Activated CD8-positive, alpha-beta memory T cell treated with anti-CD3 and anti-CD28 coated beads for 1 hour (primary cell): ENCODE measurements at places on chromosomes 2 and 18.

GRCh38 chr2:186276909-186277308 lies 209.2 kb upstream of the ZC3H15 start:
- DNase-seq: no peak

DNA sequence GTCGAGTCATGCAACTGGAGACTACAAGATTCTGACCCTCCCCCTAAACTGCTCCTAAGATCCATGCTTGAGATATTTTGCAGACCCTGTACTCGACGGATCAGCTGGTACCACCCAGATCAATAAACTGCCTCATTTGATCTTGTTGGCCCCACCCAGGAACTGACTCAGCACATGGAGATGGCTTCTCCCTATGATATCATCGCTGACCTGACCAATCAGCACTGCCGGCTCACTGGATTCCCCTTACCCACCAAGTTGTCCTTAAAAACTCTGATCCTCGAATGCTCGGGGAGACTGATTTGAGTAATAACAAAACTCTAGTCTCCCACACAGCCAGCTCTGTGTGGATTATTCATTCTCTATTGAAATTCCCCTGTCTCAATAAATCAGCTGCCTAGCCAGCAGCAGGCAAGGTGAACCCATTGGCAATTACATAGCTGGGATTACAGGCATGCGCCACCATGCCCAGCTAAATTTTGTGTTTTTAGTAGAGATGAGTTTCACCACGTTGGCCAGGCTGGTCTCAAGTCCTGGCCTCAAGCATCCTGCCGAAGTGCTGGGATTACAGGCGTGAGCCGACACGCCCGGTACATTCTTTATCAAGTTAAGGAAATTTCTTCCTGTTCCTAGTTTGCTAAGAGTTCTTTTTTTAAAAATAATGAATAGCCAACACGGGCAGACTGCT lies 43.6 kb downstream of the VPS54 start:
- DNase-seq: no peak

DNA sequence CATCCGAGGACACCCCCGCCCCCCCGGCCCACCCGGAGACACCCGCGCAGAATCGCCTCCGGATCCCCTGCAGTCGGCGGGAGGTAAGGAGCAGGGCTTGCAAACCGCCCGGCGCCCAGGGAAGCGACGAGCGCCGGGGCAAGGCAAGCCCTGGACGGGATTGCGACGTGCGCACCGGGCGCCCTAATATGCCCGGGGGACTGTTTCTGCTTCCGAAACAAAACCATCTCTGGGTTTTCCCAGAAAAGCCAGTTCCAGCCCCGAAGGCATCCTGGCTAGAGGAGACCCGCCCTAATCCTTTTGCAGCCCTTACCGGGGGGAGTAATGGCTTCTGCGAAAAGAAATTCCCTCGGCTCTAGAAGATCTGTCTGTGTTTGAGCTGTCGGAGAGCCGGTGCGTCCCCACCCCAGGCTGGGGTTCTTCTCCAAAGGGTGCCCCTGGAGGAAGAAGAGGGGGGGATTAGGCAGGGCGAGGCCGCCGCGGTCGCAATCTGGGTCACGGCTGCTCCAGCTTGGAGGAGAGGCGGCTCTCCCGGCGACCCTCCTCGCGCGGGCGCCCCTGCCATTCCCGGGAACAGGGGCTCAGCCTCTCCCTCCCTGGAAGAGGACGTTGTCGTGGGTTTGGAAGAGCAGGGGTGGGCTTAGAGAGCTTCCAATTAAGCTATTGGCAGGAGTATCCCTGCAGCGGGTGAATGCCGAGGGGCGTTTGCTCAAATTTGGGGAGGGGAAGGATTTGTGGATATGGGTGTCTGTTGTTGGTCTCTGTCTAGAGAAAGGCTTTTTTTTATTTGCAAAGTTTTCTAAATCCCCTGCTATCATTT lies 521 bp downstream of the MYCN start:
- no peak for DNase-seq

GRCh38 chr2:64750001-64750816 lies 96.5 kb upstream of the SERTAD2 start:
- no peak for DNase-seq

DNA sequence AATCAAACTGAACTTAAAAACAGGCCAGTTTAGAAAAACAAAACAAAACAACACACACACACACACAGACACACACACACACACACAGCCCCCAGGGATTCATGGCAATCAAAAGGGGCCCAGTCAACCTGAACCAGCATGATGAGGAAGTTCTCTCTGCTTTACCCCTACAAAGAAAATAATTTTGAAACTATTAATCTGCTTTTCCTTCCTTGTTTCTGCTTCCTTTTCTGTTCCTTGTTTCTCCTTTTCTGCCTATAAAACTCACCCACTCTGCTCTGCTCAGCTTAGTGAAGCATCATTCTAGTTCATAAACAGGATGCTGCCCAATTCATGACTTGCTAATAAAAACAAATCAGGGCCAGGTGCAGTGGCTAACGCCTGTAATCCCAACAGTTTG lies 203.1 kb downstream of the RAB3GAP1 start:
- DNase-seq: no peak

DNA sequence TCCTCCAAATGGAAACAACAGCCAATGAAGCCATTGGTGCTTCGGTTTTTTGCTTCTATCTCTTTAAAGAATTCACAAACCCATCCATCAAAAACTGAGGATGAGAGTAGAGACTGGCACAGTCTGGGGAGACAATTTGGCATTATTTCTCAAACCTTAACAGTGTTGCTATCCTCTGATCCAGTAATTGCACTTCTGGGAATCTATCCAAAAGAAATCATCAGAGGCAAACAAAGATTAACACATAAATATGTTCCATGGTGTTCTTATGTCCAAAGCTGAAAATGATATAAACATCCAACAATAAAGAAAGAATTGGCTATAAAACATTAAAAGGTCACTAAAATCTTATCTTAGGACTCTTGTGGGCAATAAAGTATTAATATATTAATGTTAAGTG lies 35.1 kb downstream of the REEP1 start:
- no peak for DNase-seq

DNA sequence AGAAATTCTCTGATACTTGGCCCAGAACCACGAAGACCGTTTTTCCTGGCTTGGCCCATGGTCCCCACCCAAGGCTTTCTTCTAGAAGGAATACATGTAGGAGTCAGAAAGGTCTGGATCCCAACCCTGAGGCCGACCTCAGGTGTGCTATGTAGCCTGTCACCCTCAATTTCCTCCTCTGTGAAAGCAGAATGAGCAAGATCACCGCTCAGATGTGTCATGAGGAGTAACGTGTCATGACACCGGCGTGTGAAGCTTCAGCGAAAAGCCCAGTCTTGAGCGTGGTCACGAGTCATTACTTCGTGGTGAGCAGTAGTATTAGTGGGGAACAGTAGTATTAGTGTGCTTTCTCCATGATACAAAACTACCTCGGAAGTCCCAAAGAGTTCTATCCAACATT lies 103.4 kb downstream of the ALPK2 start:
- DNase-seq: no peak

DNA sequence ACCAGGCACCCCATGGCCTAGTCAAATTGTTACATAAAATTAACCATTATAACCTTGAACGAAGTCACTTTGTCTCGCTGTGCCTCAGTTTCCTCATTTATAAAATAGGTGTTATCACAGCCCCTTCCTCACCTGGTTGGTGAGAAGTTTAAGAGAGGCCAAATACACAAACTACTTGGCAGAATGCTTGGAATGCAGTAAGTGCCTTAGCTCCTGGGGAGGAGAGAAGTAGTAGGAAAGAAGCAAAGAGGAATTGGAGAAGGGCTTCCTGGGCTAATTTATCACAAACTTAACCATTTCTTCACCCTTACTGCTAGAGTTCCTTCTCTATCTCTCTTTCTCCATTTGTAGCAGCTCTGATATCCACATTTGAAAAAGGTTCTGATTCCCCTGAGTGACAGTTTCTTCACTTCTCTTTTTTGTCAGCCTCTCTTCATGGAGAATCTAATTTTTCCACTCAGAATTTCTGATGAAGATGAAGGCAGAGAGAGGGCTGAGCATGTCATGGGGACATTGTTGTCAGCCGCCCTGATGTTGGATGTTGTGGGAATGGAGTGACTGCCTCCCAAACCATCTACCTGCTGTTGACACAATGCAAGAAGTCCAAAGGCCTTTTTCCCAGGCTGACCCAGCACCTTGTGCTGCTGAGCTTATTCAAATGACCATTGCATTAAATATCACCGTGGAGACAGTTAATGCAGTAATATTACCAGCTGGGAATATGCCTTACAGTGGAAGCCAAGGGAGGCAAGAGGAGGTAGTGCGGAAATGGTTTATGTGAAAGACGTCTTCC lies 60.4 kb downstream of the BOD1L2 start:
- DNase-seq: no peak

DNA sequence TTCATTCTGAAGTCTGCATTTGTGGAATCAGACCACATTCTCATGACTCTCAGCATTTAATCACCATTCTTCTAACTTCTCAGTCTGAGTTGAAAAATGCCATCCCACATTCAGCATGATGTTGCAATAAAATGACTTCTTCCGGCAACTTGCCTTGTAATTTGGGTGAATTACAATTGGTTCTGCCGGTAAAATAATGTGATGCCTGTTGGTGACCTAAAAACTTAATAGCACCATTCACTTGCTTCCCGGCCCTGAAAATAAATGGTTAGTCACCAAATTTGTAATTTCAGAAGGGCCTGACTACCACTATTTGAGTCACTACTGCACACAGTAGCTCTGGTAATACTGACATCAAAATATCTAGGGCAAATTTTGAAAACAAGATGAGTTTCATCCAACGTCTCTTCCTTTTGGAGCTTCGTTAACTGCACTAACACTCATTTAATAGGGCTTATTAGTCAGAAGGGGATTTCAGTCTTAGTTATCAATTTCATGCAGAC lies 637.1 kb upstream of the CHAC2 start:
- DNase-seq: no peak

GRCh38 chr2:72581560-72582181 lies 244.2 kb downstream of the EXOC6B start:
- DNase-seq: no peak

DNA sequence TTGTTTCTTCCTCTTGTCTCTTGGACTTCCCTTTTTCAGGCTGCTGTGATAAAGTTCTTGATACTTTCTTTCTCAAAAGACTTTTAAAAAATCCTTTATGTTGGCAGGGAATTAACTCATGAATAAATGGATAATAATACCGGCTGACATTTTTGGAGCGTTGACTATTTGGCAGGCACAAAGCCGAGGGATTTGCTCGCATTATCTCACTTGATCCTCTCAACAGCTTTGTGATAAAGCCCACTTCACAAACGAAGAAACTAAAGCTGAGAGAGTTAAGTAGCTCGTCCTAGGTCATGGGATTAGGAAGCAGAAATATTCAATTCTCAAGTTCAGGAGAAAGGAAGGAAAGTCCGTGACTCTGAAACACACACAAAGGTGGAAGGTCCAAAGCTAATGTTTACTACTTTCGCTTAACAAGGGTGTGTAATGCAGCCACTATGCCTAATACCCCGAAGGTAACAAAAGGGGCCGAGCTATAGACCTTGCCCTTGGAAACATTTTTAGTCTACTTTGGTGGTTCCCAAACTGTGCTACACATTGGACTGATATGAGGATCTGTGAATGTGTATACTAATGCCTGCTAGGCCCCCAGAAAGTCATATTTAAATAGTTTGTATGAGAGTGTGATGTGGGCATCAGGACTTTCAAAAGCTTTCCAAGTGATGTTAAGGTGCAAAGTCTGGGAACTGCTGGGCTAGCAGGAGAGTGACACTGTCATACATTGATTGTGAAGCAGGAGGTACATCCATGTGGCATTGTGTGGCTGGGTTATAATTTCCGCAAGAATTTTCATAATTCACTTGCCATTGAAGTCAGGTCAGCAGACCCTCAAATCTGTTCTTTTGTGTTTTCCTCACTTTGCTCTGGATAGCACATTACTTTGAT lies 508.4 kb downstream of the PLCL1 start:
- no peak for DNase-seq

GRCh38 chr2:190891889-190892288 lies 11.3 kb downstream of the GLS start:
- DNase-seq: no peak

DNA sequence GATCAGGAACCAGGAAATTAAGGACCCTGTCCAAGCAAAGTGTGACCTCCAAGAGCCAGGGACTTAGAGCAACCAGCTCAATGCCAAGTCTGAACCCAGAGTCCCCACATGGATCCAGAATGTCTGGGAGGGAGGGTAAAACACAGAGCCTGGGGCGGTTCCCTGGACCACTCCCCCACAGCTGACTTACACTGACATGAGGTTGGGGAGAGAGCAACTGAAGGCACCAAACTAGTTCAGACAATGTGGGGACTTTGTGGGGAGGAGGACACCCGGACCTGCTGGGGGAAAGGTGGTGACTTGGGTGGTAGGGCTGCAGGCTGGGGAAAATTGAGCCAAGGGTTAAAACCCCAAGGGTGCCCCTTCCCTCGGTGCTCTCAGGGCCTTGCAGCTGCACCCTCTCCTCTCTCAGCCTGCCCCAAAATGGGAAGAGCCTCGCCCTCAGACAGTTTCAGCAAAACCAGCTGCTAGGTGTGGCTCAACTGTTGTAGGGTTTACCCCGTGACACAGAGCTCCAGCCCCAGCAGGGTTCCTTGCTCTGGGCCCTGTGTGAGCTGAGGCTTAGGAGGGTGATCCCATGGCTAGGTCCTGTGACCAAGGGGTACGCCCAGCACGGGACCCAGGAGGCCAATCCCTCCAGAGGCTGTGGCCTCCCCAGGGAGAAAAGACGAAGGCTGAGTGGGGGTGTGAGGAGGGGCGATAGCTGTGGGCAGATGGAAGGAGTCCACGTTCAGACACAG lies 28.6 kb downstream of the MARCO start:
- DNase-seq: no peak

GRCh38 chr2:129347486-129348217 lies 631.8 kb upstream of the RAB6C start:
- no peak for DNase-seq

- DNase-seq: no peak
These were observed 37.8 kb downstream of the AGPS start for GRCh38 chr2:177430411-177430810.

GRCh38 chr2:67965246-67965645 lies 97.6 kb downstream of the C1D start:
- DNase-seq: no peak

DNA sequence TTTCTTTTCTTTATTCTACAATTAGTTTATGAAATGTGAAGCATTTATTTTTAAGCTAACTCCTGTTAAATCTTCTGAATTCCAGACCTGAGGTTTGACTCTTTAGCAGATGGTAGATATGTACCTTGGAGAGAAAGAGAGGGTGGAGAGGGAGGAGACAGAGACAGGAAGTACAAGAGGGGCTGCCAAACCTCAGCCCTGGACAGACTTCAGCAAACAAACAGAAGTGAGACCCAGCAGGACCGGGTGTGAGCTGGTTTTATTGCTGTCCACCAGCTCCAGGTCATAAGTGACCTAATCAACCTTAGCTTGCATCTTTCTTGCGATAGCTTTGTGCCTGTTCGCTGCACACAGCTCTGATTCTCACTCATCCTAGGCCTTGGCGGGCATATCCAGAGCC lies 168.6 kb downstream of the CNTNAP5 start:
- DNase-seq: no peak

- no peak for DNase-seq
These were observed 328.0 kb downstream of the TSN start for GRCh38 chr2:122083256-122084048.

DNA sequence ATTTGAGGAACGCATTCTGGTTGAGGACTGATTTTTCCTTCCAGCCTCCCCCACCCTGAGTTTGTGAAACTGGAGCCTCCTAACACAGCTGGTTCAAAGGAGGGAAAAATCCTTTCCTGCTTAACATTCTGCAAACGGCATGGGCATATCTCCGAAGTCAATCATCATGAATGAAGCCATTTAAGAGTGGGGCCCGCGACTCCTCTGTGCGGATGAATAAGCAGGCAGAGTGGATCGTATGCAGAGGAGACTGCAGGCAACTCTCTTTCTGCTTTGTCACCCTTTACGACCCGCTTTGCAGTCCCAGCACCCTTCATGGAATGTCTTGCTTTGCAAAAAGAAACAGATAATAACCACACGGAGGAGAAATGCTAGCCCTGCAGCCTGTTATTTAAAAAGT lies 305.2 kb downstream of the CLIP4 start:
- no peak for DNase-seq
